ENCODE measurements at places on chromosomes 13 and 19.

DNA sequence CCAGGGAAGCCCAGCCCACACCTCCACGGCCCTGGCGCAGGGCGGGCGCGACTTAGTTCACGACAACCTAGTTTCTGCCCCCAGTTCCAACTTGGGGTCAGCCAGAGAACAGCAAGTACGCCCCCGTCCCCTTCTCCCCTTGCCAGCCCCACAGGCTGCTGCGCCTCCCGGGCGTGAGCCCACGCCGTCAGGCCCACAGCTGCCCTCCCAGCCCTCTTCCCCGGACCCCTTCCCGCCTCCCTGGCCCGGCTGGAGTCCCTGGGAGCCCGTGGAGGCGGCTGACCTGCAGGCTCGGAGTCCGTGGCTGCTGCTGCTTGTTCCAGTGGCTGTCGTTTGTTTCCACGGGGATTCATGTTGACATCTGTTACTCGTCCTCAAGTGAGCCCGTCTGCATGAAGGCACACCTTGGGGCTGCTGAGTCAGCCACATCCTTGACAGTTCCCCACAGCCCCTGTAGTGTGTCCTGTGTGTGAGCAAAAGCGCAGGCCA lies 86.0 kb downstream of the ATP11A start:
- no peak for DNase-seq

DNA sequence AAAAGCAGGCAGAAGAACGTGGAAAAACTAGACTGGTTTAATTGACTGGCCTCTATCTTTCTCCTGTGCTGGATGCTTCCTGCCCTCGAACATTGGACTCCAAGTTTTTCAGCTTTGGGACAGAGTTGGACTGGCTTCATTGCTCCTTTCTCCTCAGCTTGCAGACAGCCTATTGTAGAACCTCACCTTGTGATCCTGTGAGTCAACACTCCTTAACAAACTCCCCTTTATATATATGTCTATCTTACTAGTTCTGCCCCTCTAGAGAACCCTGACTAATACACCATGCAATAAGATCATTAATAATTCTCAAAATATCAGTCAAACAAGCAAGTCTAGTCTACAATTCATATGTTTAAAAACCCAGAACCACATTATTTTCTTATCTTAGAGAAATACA lies 662.4 kb downstream of the TBC1D4 start:
- DNase-seq = no peak

- DNase-seq = peak; percentile 99
These were observed 1.8 kb upstream of the ANGPTL4 start for GRCh38 chr19:8361921-8362793.

- no peak for DNase-seq
These were observed 87.8 kb downstream of the KLF12 start for GRCh38 chr13:74046431-74046830.

DNA sequence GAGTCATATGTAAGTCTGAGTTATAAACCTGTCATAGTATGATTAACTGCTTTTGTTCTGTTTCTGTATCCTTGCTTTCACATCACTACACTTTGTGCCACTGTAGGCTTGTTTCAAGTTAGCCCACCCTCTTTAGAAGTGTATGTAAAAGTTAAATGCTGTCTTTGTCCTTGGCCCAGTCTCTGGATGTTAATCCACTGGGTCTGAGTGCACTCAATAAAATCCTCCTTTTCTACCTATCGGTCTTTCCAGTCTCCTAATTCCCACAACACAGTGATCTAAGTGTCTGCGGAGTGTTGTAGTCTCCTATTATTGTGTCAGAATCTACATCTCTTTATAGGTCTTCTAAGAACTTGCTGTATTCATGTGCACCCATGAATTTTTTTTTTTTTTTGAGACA lies 14.1 kb downstream of the ZNF429 start:
- DNase-seq = no peak

- no peak for DNase-seq
These were observed 6.6 kb downstream of the ISOC2 start for GRCh38 chr19:55454787-55455243.

GRCh38 chr13:67538906-67539305 lies 308.8 kb upstream of the PCDH9 start:
- no peak for DNase-seq

- no peak for DNase-seq
These were observed 28.3 kb upstream of the GARRE1 start for GRCh38 chr19:34226036-34226435.

- DNase-seq = no peak
These were observed 30.6 kb downstream of the NLRP13 start for GRCh38 chr19:55901369-55902079.

DNA sequence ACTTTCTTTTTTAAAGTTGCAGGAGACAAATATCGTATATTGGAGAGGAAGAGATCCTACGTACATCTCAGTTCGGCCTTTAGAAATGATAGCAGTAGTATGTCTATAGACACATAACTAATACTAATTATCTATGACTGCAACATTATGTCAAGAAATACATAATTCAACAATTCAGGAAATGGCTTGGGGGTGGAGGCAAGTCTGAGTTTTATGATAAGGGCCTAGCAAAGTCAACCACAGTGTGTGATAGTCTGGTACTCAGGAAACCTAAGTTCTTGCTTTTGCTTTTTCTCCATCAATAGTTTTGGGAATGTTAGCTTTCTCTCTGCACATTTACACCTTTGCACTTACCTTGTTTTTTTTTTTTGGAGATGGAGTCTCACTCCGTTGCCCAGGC lies 27.5 kb upstream of the OBI1 start:
- DNase-seq = no peak

- DNase-seq = no peak
These were observed 55.0 kb downstream of the GGACT start for GRCh38 chr13:100533588-100534041.

GRCh38 chr19:7746903-7747884 lies at the start of gene CD209:
TSS of gene CD209 (minus strand) at chr19:7747534. CDS start at chr19:7747511, 23 bp downstream.
- no peak for DNase-seq

DNA sequence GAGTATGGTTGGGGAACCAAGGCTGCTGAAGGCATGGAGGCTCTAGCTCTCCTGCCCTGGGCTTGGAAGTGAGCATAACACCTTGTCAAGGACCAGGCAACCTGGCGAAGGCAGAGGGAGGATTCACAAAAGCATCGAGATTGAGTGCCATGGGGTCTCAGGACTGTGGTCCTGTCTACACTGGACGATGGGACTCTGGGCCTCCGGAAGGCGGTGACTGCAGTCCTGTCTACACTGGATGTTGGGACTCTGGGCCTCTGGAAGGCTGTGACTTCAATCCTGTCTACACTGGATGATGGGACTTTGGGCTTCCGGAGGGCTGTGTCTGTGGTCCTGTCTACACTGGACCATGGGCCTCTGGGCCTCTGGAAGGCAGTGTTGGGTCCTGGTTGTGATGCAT lies 290.4 kb downstream of the TEX29 start:
- DNase-seq = no peak

Data from fibroblast of gingiva (primary cell).